ENCODE measurements at places on chromosomes 5 and 9.

- no peak for DNase-seq
These were observed 1610.7 kb upstream of the C9orf72 start for GRCh38 chr9:29183971-29184370.

DNA sequence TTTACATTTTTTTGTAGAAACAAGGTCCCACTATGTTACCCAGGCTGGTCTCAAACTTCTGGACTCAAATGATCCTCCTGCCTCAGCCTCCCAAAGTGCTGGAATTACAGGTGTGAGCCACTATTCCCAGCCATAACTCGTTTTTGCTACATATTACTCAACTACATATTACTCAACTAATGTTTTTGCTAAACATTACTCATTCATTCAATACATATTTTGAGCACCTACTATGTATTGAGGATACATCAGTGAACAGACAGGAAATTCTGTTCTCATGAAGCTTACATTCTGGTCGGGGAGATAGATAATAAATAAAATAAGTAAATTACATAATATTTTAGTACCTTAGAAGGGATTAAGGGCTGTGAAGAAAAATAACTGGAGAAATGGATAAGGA lies 34.9 kb upstream of the STOM start:
- no peak for DNase-seq

- no peak for DNase-seq
These were observed 221.8 kb downstream of the SLC12A2 start for GRCh38 chr5:128305341-128305740.

DNA sequence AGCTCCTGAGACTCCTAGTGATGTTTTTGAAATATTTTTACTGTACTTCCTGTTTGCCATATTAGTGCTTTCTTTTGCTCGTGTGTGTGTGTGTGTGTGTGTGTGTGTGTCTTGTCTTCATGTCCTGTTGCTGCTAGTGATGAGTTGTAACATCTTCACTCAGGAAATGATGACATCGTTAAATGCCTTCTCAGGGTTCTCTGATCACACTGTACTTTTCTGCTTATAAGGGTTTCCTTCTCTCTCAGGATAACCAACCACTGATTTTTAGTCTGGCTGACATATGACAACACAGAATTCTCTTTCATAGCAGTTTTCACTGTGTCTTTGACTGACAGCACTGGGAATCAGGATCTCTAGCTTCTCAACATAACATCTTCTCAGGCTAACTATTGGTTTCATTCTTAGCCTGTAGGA lies 16.1 kb downstream of the SV2C start:
- DNase-seq, result no peak
